Activated T-helper 1 cell treated with anti-CD3 and anti-CD28 coated beads, Interleukin-12 subunit alpha, Interleukin-12 subunit beta, Interleukin-2, Interleukin-4 antibody, amounts not matched to agents 30 ng/mL and 10 ng/mL and 1 ng/mL, durations not matched to agents 14 hours and 24 hours and 36 hours (primary cell): ENCODE measurements at places on chromosomes 3 and 15. TPM values are rescaled to one million over a fixed set of nuclear protein-coding genes. Genes with fewer than 3 reads are reported as not detected.
A peak's percentile ranks its signal among the peaks of the same experiment; 100 is the strongest.

C3orf80 gene
- 0.18 and 0.42 TPM in 2 replicates for total RNA-seq

ZNF662 gene
- total RNA-seq, result 0.23 and 0.47 TPM in 2 replicates

CRYBG3 gene
- total RNA-seq, result 6.5 and 6.8 TPM in 2 replicates

HIGD2B gene
- 0.29 TPM in 1 of 2 replicates, not detected in the other for total RNA-seq

IL12A gene
- 0.34 and 0.37 TPM in 2 replicates for total RNA-seq

ABHD5 gene
- 20.2 and 20.4 TPM in 2 replicates for total RNA-seq

GRCh38 chr3:2851835-2852234 lies 258.3 kb downstream of the IL5RA start:
- H3K27me3 ChIP-seq, result no peaks in the 10 kb centered on the region
- H3K4me1 ChIP-seq, result peaks cover 5% of the 10 kb centered on the region
- H3K27ac ChIP-seq, result no peak overlapping the region

GRCh38 chr3:23915537-23916108 lies 1.2 kb downstream of the NKIRAS1 start:
- peak overlapping the region; percentile 99 for H3K4me3 ChIP-seq
- DNase-seq, result no peak
- peak overlapping the region; percentile 12 for H3K27ac ChIP-seq
- peaks cover 57% of the 10 kb centered on the region for H3K4me1 ChIP-seq
- peaks cover 42% of the 10 kb centered on the region for H3K36me3 ChIP-seq

DNA sequence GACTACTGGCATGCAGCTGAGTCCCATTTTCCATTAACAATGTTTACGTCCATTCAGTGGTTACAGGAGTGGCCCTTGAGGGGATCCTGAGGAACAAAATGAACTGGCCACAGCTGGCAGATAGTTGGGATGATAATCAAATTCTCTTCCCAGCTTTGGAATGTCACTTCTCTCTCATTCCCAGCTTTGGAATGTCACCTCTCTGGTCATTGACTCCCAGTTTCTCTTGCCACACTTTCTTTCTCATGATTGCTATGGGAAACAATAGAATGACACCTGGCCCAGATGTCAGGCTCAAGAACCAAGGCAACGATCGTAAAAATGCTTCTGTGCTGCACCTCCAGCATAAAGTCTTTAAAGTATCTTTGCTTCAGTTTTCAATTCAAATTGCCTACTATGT lies 34.0 kb downstream of the ATP13A4 start:
- no peaks in the 10 kb centered on the region for H3K27me3 ChIP-seq
- H3K36me3 ChIP-seq, result no peaks in the 10 kb centered on the region
- H3K4me1 ChIP-seq, result no peaks in the 10 kb centered on the region

GRCh38 chr3:51794206-51794605 lies 15.2 kb upstream of the IQCF6 start:
- H3K4me1 ChIP-seq, result peaks cover 50% of the 10 kb centered on the region
- H3K4me3 ChIP-seq, result no peak overlapping the region
- H3K27me3 ChIP-seq, result peaks cover 4% of the 10 kb centered on the region

DNA sequence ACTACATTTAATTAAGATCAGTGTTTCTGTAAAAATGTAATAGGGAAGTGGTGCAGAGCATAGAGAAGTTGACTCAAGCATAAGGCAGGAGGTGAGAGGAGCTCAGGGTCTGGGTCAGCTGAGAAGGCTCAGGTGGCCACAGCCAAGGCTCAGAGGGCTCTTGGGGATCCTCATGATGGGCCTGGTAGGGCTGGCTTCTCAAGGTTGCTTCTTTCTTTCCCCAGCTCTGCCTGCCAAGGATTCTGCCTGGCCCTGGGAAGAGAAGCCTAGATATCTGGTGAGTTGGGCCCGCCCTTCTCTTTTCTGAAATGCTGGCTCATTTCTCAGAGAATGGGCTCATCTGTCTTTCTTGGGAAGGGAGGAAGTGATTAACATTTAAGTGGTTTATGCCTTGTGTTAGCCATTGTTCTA lies 6.5 kb downstream of the ZNF589 start:
- H3K27ac ChIP-seq, result peak overlapping the region; percentile 71
- peaks cover 29% of the 10 kb centered on the region for H3K36me3 ChIP-seq
- peaks cover 30% of the 10 kb centered on the region for H3K4me1 ChIP-seq
